HTR-8/SVneo (cell line): ENCODE measurements at places on chromosomes 3 and 15.

DNA sequence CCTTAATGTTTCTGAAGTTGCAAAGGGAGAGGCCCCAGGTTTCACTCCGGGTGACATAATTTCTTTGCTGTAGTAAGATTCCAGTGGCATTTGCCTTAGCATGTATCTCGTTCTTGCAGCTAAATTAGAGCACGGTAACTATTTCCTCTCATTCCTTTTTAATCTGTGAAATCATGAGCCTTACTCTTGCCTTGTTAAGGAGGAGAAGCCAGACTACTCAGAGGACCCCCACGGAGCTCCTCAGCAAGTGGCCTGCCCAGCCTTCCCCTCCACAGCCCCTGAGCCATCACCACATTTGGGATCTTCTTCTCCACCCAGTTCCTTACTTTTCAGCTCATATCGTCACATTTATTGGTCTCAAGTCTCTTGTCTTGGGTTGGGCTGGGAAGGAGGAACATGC is 54.2 kb downstream of the ABHD2 start:
- no peak for DNase-seq

- no peak for DNase-seq
Measured at GRCh38 chr3:138400651-138401070, 33.8 kb upstream of the ESYT3 start.

DNA sequence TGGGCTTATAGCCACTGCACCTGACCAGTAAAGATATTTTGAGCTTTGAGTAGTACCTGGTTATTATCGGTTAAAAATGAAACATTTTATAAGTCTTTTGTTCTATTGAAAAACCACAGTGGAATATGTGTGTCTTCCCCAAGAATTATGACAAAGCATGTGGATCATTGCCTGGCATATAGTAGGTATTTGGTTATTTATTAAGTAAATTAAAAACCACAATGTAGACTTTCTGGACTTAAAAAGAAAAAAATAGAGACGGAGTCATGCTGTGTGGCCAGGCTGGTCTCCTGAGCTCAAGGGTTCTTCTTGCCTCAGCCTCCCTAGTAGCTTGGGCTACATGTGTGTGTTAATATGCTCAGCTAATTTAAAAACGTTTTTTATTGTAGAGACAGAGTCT is 43.5 kb downstream of the UBE2E2 start:
- no peak for DNase-seq

- no peak for DNase-seq
Measured at GRCh38 chr3:105853801-105854432, 14.9 kb downstream of the CBLB start.

- no peak for DNase-seq
Measured at GRCh38 chr3:177932346-177932745, 603.9 kb upstream of the KCNMB2 start.

GRCh38 chr3:33810545-33810944 is 12.1 kb downstream of the PDCD6IP start:
- no peak for DNase-seq

DNA sequence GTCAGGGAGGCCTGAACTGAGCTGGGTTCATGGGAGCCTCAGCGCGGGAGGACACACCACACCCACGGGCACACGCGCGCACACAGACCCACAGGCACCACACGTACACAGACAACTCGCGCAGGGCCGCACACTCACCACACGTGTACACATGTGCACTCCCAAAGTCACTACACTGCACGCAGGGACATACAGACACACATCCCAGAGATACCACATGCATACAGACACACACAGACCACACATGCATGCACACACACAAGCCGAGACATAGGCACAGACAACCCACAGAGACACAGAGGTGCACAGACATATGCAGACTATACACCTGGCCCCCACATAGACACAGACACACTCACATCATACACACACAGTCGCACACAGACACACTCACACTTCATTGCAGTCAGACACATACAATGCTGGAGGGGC is 1.1 kb upstream of the MGLL start:
- DNase-seq: no peak

DNA sequence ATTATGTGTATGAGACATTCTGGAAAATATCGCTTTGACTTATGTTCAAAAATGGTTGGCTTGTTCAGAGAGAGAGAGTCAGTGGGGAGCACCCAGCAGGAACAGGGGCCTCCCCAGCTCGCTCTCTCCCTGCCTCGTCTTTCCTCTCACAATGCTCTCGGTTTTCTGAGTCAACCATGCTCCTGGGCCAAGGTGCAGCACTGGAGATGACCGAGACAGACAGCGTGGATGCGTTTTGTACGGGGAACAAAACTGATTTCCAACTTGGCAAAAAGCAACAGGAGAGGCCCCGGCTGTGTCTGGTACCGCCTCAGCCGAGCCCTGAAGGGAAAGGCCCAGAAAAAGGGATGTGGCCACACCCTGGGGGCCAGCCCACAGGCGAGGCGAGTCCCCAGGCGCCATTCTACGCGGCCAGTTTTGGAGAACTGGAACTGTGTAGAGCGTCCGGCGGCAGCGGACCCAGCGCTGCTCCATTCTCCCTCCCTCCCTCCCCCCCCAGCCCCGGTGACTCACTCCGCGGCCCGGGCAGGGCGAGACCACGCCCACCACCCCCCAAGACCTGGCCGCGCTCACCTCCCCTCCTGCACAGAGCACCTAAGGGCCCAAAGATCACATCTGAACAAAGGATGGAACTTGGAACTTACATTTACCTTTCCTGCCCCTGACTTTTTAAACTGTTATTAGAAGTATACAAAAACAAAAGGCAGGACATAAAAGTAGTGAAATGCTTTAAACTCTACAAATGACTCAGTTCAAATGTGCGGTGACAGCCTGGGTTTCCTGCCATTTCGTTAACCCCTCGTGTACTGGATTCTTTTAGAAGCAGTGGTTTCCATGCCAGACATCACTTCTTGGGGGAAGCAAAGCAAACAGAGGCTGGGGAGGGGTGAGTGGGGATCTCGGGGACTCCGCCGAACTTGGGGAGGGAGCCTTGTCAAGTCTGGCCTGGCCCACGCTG is 12.7 kb downstream of the ATP10A start:
- DNase-seq: no peak

DNA sequence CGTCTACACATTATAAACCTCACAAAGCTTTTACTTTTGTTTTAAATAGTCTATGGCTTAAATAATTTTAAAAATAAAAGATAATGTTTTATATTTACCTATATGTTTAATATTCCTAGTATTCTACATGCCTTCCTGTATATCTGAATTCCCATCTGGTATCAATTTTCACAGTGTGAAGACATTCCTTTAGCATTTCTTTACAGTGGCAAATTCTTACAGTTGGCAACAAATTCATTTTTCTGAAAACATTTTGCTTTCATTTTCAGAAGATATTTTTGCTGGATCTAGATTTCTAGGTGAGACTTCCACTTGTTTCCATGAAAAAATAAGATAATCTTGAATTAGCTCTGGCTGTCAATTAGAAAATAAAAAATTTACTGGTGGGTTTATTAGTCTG is 471.4 kb upstream of the NAALADL2 start:
- no peak for DNase-seq

DNA sequence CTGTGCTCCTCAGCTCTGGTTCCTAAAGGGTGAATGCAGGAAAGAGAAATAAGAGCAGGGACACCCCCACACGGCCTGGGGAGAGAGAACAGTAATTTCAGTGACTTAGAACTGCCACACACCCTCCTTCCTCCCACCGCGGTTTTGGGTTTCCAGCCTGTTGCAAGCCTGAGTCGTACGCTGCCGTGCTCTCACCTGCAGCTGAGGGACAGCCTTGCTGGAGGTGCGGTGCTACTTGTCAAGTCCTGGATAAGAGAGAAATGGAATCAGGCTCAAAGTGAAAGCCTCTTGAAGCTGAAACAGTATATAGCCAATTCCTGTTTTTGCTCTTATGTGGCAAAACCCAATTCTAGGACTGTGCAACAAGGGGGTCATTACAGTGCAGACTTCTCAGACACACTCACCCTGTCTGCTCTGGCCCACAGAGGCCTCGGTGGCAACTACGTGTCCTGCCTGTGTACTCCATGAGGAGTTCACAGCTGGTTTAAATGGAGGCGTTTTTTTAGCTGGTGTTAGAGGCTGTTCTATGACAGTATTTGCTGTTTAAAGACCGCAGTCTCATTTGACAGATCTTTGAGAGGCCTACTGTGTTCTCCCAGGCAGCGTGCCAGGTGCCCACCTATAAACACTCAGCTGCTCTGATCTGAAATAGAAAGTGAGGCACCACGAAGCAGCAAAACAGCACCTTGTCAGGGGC is 42.9 kb downstream of the TBC1D2B start:
- DNase-seq: no peak

DNA sequence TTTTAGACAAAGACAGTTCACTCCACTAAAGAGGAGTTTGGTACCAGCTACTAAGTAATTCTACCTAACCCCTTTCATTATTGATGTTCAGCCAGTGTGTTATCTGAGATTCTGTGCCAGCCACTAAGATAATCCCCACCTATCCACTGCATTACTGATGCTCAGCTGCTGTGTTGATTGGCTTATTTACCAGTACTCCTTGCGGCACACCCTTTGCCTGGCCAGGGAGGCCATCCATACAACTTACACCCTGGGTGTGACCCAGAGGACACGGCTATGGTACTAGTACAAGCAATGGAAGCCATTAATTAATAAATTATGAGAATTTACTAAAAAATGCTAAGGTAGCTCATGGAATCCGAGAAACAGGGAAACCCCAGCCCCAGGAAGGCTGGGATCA is 290.7 kb upstream of the CTNNB1 start:
- DNase-seq: no peak

GRCh38 chr15:60964527-60964926 is 264.6 kb downstream of the RORA start:
- no peak for DNase-seq

GRCh38 chr3:170517242-170517945 is 68.5 kb downstream of the SLC7A14 start:
- no peak for DNase-seq
